Dermis blood vessel endothelial cell (primary cell): ENCODE measurements at places on chromosomes 13 and 19. TPM values are rescaled to one million over a fixed set of nuclear protein-coding genes. Genes with fewer than 3 reads are reported as not detected.
A peak's percentile ranks its signal among the peaks of the same experiment; 100 is the strongest.

DNA sequence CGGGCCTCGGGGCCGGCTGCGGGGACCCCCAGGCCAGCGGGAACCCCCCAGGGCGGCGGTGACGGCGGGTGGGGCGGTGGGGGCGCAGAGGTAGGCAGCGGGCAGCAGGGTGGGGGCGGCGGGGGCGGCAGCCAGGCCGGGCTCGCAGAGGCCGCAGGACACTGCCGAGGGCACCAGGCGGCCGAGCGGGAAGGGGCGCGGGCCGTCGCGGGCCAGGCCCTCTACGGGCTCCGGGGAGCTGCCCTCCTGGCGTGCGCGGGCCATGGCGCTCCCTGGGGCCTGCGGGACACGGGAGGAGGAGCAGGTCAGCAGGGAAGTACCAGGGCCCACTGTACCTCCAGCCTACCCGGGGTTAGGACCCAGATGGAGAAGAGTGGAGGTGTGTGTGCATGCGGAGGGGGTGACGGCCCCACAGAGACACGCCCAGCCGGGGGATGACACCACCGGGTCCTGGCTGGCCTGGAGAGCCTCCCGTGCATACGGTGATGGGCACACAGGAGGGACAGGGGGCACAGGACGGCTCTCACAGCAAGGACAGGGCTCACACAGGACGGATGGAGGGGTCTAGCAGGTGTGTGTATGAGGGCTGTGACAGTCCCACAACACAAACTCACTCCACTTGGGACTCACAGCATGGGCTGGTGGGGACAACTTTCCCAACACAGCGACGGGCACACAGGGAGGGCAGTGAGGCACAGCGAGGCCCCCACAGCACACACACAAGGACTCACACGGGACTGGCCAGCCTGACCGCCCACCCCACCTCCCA lies 2.6 kb downstream of the BBC3 start:
- peak; percentile 44 for DNase-seq

GRCh38 chr13:107553838-107554237 lies 661.5 kb downstream of the LIG4 start:
- DNase-seq, result no peak

GRCh38 chr13:110115591-110115990 lies 191.4 kb downstream of the COL4A1 start:
- no peak for DNase-seq

DNA sequence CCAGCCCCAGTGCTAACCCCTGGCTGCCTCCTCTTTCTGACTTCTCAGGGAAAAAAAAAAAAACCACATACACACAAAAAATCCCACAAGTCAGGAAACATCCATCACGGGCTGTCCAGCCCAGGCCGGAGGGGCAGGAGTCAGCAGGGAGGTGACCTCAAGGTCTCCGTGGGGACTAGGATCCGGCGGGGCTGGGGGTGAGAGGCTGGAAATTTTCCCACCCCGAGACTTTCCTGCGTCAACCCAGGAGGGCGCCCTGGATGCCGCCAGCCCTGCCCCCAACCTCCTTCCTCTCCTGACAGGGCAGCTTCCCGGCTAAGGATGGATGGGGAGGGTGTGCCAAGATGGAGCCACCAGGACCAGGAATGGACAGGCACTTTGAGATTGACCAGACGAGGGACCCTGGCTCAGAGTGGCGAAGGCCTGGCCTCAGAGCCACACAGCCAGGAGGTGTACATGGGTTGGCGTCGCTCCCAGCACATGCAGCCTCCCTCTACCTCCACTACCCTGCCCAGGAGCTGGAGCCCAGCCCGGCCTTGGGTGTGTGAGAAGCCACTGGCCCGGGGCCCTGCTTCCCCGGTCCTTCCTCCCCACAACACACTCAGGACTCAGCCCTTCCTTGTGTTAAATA lies 33.3 kb downstream of the BLOC1S3 start:
- DNase-seq, result peak; percentile 42

DNA sequence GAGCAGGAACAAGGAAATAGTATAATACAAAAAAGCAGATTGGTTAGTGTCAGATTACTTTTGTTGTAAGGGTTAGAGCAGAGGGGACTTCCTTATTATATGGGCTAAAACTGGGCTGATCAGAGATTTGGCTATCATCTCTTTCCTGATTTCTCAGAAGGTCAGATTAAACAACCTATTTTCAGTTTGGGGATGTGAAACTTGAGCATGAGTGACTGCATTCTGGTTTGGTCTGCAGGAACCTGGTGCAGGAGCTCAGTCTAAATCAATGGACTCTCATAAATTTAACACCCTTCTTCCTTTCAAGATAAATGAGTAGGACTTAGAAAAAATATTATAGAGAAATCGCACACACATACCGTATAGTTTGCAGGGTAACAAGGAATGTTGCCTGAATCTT lies 12.9 kb upstream of the RFXAP start:
- DNase-seq, result no peak

GRCh38 chr19:1699998-1700732 lies 47.8 kb upstream of the TCF3 start:
- no peak for DNase-seq

- DNase-seq, result peak; percentile 65
Measured at GRCh38 chr19:48608798-48609263, 2.3 kb downstream of the SPACA4 start.

DNA sequence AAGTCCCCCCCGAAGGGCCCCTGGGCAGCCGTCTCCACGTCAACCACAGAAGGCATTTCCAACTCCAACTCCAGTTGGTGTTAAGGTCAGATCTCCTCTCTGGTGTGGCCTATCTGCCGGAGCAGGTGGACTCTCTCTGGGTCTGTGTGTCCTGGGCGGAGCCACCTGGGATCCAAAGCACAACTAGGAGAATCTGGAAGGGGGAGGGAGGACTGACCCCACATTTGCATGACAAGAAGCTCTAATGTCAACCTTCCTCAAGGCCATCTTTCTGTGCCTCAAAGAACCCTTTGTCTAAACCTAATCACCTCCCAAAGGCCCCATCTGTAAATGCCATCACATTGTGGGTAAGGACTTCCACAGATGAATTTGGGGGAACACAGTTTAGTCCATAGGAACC lies 381.5 kb downstream of the UQCRFS1 start:
- DNase-seq, result no peak

DNA sequence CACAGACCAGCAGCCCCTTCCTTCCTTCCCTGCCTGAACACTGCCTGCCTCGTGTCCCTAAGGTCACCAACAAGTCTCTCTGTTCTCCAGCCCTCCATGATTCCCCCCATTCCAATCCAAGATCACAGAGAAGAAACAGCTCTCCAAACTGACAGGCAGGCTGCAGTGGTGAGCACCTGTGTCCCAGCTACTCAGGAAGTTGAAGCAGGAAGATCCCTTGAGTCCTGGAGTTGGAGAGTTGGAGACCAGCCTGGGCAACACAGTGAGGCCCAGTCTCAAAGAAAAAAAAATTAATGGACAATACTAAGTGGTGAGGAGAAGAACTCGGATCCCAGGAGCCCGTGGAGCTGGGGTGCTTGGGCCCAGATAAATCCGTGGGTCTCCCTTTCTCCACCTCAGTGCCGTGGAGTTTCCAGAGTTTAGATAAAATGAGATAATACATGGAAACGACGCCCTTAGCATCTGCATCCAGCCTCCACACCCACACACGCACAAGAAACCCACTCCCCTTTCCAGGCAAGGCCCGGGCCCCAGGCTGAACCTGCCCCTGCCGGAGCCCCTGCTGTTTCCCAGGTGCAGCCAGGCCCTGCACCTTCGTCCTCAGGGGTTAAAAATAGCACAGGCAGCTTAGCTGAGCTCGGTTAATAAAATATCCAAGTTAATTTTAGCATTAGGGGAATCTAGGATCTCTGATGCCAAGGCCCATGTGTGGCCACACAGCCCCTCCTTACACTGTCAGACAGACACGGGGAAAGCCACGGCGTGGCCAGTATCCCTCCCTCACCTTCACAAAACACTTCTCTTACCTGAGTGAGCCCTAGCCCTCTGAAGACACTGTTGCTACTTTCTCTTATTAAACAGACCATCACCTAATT lies 4.7 kb downstream of the RASA3 start:
- peak; percentile 63 for DNase-seq

DNA sequence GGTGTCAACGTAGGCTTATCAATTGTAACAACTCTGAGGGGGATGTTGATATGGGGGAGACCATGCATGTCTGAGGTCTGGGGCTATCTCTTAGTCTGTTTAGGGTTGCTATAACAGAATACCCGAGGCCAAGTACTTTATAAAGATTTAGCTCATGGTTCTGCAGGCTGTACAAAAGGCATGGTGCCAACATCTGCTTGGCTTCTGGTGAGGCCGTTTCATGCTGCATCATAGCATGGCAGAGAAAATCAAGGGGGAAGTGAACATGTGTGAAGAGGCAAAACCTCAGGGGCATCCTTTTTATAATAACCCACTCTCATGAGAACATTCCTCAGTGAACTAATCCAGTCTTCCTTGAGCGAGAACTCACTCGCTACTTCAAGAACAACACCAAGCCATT lies 353.8 kb downstream of the ENOX1 start:
- no peak for DNase-seq

DNA sequence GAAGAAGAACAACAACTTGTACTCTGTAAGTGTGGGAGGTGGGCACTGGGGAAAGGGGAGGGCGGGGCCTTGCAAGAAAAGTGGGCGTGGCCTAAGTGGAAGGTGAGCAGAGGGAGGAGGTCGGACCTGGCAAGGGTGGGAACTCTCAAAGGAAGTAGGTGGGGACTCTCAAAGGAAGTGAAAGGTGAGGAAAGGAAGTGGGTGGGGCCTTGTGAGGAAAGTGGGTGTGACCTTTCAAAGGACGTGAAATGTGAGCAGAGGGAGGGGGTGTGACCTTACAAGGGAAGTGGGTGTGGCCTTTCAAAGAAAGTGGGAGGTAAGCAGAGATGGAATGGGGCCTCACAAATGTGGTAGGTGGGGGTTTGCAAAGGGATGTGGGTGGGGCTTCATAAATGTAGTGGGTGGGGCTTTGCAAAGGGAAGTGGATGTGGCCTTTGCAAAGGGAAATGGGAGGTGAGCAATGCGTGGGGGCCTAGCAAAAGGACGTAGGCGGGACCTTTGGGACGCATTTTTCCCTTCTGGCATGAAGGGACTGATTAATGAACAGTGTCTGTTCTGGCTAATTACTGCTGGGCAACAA lies 25.9 kb downstream of the ACSBG2 start:
- DNase-seq, result peak; percentile 34

DNA sequence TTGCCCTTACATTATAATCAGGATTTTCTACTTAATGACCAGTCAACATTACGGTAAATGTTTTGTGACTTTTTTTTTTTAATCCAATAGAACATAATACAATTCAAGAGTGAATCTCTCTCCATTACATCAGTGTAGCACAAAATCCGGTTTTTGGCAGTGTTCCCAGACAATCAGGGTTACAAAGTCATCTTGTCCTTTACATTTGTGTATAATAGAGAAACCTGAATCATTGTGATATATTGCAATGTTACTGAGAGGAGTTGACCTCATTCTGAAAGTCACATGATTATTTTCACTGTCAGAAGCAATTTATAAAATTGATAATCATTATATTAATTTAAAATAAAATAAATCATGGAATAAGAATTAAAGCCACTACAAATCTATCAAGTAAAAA lies 1346.0 kb upstream of the SPRY2 start:
- DNase-seq, result no peak

GRCh38 chr13:76936763-76937162 lies 11.5 kb upstream of the ACOD1 start:
- DNase-seq, result no peak

- DNase-seq, result no peak
Measured at GRCh38 chr13:96033220-96034015, 19.8 kb downstream of the UGGT2 start.

DNA sequence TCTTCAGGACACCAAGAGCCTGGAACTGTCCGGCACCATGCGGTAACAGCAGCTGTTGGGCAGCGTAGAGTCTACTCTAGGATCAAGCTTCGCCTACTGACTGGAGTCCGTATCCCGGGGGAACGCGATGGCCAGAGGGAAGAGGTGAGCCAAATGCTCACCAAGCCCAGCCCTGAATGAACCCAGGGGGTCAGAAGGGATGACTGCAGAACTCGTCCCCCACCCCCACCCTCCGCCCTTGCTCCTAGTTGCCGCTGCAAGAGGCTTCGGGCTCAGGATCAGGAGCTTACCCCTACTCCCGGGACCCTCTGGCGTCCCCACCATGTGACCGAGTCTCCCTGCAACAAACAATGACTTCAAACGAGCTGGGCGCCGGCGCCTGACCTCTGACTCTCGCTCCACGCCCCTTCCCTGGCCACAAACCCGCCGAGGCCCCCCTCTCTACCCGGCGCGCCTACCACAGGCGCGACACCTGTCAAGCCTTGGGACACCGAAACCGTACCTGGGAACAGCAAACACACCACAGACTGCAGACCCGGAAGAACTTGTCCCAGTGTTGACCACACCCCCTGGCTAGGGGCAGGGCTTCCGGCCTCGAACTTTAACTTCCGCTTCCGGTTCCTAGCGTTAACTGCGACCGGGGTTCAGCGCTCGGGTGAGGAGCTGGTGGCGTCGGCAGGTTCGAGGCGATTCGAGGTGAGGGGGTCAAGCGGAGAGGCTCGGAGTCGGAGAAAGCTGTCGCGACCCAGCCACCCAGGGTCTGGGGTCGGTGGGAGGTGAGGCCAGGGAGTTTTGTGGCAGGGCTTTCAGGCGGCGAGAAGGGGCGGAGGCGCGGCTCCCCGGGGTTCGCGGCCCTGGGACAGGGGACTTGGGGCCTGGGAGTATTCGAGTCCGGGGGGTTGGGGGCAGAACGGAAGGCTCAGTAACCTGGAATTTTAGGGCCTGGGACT lies at the start of gene UBL5:
TSS of gene UBL5 (plus strand) at position 630 of the 950 bp plus-strand sequence. CDS start 420 bp downstream, outside the sequence.
- peak; percentile 90 for DNase-seq

- DNase-seq, result no peak
Measured at GRCh38 chr13:24274452-24275021, 34.8 kb upstream of the C1QTNF9 start.

DNA sequence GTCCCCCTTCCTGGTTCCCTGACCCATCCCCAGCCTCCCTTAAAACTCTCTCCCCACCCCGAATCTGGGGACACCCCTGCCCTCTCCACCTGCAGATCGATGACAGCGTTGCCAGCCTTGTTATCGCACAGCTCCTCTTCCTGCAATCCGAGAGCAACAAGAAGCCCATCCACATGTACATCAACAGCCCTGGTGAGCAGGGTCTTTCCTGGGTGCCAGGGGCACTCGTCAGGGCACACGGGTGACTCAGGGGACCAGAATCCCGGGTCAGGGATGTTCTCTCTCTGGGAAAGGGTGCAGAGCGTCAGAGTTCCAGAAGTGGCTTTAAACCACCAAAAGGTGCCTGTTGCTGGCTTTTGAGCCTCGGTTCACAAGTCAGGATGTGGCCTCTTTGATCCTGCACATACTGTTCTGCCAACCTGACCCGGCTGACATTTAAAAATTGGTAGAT lies 1.0 kb downstream of the CLPP start:
- no peak for DNase-seq

GRCh38 chr19:44662691-44663385 lies 8.4 kb upstream of the CEACAM19 start:
- no peak for DNase-seq

GRCh38 chr13:27965343-27965739 lies 3.8 kb downstream of the CDX2 start:
- no peak for DNase-seq

- DNase-seq, result peak; percentile 5
Measured at GRCh38 chr13:44051918-44052675, 172.4 kb downstream of the LACC1 start.

GRCh38 chr13:19957320-19958154 lies 990 bp upstream of the ZMYM2 start:
- peak; percentile 89 for DNase-seq

Gene ZNF729
- total RNA-seq, result not detected in 2 replicates

Gene TYROBP
- total RNA-seq, result not detected in 2 replicates

Gene GJA3
- total RNA-seq, result under 0.01 TPM in 1 of 2 replicates, not detected in the other

Gene C19orf67
- not detected in 2 replicates for total RNA-seq

Gene NOTCH3
- 0.84 and 2.0 TPM in 2 replicates for total RNA-seq

Gene SLC6A16
- 0.28 and 1.0 TPM in 2 replicates for total RNA-seq

Gene ZSCAN1
- not detected in 2 replicates for total RNA-seq

Gene RCBTB1
- total RNA-seq, result 24.5 and 26.0 TPM in 2 replicates

Gene PALM3
- total RNA-seq, result not detected in 2 replicates

Gene NLRP9
- not detected in 2 replicates for total RNA-seq

Gene KLK12
- not detected in 2 replicates for total RNA-seq

Gene OR4F17
- not detected in 2 replicates for total RNA-seq
